ENCODE measurements at places on chromosomes 3 and 15. TPM values are rescaled to one million over a fixed set of nuclear protein-coding genes. Genes with fewer than 3 reads are reported as not detected.
A peak's percentile ranks its signal among the peaks of the same experiment; 100 is the strongest.

DNA sequence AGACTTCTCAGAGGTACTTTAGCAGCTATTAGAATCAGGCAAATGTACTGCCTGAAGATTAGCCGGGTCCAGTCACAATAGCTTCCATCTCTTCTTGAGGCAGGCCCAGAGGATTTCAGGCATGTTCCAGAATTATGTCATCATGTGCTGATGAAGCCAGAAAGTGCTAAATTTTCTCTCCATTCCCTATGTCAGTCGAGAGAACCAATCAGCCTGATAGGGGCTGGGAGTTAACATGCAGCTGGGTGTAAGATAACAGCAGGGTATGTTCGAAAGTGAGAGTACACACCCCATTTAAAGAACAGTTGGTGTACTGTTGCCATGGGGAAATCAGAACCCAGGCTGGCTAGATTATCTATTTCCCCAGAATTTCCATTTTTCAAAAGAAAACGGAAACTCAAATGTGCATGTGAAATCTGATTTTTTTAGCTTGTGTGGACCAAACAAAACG is 48.7 kb downstream of the MYH15 start:
- no peak for DNase-seq
- H3K27me3 ChIP-seq, result no peaks in the 10 kb centered on the region
- no peaks in the 10 kb centered on the region for H3K36me3 ChIP-seq
- no peak overlapping the region for H3K27ac ChIP-seq
- H3K4me3 ChIP-seq, result no peak overlapping the region

- peak overlapping the region; percentile 84 for H3K4me3 ChIP-seq
- H3K4me1 ChIP-seq, result peaks cover 34% of the 10 kb centered on the region
- no peaks in the 10 kb centered on the region for H3K27me3 ChIP-seq
- peaks cover 23% of the 10 kb centered on the region for H3K36me3 ChIP-seq
Observed at GRCh38 chr15:42547918-42548248, 710 bp downstream of the LRRC57 start.

DNA sequence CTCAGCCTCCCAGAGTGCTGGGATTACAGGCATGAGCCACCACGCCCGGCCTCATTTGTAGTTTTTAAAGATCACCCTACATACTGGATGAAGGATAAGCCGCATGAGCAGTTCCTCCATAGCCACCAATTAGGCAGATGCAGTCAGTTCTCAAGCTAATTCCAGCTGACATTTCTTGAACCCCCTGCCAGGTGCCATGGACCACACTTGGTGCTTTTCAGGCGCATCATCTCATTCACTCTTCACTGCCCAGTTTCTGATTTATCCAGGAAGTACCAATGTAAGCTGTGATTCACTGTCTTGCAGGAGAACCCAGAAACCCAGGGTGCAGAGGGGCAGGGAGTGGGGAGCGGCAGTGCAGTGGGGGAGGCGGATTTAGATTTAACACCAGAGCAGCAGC is 56.5 kb upstream of the RASA2 start:
- H3K36me3 ChIP-seq, result peaks cover 28% of the 10 kb centered on the region
- H3K4me1 ChIP-seq, result peaks cover 74% of the 10 kb centered on the region
- no peak for DNase-seq

GRCh38 chr3:155555479-155556060 is 189.3 kb downstream of the PLCH1 start:
- H3K4me1 ChIP-seq, result no peaks in the 10 kb centered on the region
- no peak overlapping the region for H3K4me3 ChIP-seq
- no peaks in the 10 kb centered on the region for H3K36me3 ChIP-seq
- no peak overlapping the region for H3K27ac ChIP-seq
- DNase-seq, result no peak

DNA sequence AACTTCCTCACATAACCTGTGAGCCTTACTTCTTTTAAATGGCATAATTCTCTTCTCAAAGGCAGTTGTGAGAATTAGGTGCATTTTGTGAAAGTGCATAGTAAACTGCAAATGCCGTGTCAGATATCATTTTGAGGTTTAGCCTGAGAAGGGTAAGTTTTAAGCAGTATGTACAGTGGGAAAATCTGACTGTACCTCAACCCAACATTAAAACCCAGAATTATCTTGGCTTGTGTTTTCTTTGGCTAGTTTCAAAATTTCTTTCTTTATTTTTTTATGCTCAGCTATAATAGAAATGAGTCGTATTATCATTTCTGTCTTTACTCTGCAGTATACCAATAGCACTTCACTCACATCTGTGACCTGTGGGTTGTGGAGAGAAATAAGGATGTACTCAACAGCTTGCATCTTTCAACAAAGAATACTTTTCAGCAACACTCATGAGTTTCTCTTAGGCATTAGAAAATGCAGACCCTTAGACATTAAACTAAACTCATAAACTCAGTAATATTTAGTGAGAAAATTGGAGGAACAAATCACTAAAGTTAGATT is 65.7 kb downstream of the RASA2 start:
- no peak overlapping the region for H3K4me3 ChIP-seq
- H3K36me3 ChIP-seq, result peaks cover 37% of the 10 kb centered on the region
- no peak overlapping the region for H3K27ac ChIP-seq
- no peak for DNase-seq

DNA sequence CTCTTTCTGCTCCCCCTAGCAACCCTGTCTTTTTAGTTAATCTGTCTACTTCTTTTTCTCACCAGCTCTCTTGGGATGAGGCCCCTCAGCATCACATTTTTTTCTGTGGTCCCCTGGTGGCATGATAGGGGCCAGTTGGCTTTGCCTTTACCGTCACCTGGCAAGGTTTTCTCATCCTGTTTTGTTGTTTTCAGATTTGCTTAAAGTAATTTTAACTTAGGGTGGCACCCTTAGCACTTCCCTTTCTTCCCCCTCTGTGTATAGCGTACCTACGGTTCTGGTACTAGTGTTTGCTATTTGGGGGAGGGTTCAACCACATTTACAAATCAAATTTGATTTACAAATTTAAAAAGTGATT is 35.6 kb downstream of the PDCD6IP start:
- no peak for DNase-seq
- H3K27me3 ChIP-seq, result no peaks in the 10 kb centered on the region
- H3K4me1 ChIP-seq, result no peaks in the 10 kb centered on the region
- H3K4me3 ChIP-seq, result no peak overlapping the region

DNA sequence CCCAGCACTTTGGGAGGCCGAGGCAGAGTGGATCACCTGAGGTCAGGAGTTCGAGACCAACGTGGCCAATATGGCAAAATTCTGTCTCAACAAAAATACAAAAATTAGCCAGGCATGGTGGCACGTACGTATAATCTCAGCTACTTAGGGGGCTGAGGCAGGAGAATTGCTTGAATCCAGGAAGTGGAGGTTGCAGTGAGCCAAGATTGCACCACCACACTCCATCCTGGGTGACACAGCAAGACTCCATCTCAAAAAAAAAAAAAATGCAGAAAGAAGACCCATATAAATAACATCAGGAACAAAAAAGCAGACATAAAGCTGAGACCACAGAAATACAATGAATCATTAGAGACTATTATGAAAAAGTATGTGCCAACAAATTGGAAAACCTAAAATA is 235.2 kb upstream of the VEPH1 start:
- H3K27ac ChIP-seq, result no peak overlapping the region
- H3K4me1 ChIP-seq, result no peaks in the 10 kb centered on the region
- DNase-seq, result no peak
- no peaks in the 10 kb centered on the region for H3K36me3 ChIP-seq
- H3K27me3 ChIP-seq, result no peaks in the 10 kb centered on the region

DNA sequence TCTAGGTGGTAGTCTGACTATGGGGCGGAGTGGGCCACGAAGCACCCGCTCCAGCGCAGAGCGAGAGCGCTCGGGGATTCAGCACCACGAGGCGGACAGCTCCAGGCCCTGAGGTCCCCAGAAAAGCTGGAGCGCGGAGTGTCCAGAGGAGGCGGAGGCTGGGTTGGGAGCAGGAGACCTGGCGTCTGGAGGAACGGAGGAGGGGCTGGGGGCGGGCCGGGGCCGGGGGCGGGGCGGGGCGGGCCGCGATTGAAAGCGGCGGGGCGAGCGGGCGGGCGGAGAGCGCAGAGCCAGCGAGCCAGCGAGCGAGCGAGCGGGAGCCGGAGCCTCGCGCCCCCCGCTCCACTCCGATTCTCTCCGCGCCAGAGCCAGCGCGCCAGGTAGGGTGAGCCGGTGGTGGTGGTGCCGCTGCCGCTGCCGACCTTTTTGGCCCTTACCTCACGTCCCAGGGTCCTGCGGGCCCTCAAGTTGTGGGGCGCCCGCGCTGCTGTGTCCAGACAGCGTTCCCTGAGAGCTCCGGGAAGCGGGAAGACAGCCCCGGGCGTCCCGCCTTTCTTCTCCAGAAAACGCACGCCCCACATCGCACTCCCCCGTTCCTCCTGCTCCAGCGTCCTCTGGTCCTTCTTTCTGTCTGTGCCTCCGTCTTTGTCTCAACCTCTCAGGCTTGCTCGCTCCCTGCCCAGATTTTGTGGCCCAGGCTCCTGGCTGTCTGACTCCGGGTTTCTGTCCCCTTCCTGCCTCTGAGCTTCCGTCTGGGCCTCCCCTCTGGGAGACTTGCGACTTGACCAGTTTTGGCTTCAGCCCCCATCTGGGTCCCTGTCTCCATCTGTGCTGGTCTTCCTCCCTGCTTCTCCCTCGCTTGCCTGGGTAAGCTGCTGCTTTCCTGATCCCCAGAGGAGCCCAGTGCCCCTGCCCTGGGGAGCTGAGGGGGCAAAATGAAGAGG is at the start of gene GRM2:
TSS of gene GRM2 (plus strand) at position 281 of the 944 bp plus-strand sequence. CDS start 1,916 bp downstream, outside the sequence.
- peaks cover 24% of the 10 kb centered on the region for H3K36me3 ChIP-seq
- H3K4me1 ChIP-seq, result no peaks in the 10 kb centered on the region
- H3K27ac ChIP-seq, result no peak within 1 kb of the TSS
- DNase-seq, result peak; percentile 81
- H3K4me3 ChIP-seq, result peak within 1 kb of the TSS; percentile 37
- H3K27me3 ChIP-seq, result no peaks in the 10 kb centered on the region

GRCh38 chr3:160355826-160356225 is 43.2 kb downstream of the IFT80 start:
- no peak overlapping the region for H3K4me3 ChIP-seq
- no peak for DNase-seq
- H3K36me3 ChIP-seq, result peaks cover 20% of the 10 kb centered on the region
- H3K4me1 ChIP-seq, result no peaks in the 10 kb centered on the region
- H3K27me3 ChIP-seq, result no peaks in the 10 kb centered on the region
- H3K27ac ChIP-seq, result no peak overlapping the region

DNA sequence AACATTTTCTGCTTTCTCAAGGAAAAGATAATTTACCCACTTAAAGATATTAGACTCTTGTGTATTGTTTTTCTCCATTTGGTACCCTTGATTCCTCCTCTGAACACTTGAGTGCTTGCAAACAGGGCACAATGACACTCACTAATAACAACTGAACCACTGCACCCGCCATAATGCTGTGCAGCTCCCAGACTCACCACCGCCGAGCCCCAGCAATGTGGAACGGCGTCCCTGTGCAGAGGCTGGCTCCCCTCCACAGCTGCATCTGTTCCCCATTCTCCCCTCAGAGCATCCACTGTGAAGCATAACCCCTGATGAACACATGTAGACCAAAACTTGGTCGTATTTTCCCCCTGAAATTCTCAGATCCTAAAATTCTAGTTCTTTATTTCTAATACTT is 276.2 kb upstream of the PLSCR5 start:
- H3K27ac ChIP-seq, result no peak overlapping the region
- no peak overlapping the region for H3K4me3 ChIP-seq
- no peaks in the 10 kb centered on the region for H3K27me3 ChIP-seq
- H3K36me3 ChIP-seq, result no peaks in the 10 kb centered on the region
- no peak for DNase-seq

- no peak overlapping the region for H3K27ac ChIP-seq
- no peaks in the 10 kb centered on the region for H3K27me3 ChIP-seq
- DNase-seq, result no peak
- H3K4me3 ChIP-seq, result no peak overlapping the region
Observed at GRCh38 chr3:28936154-28936553, 344.7 kb upstream of the RBMS3 start.

DNA sequence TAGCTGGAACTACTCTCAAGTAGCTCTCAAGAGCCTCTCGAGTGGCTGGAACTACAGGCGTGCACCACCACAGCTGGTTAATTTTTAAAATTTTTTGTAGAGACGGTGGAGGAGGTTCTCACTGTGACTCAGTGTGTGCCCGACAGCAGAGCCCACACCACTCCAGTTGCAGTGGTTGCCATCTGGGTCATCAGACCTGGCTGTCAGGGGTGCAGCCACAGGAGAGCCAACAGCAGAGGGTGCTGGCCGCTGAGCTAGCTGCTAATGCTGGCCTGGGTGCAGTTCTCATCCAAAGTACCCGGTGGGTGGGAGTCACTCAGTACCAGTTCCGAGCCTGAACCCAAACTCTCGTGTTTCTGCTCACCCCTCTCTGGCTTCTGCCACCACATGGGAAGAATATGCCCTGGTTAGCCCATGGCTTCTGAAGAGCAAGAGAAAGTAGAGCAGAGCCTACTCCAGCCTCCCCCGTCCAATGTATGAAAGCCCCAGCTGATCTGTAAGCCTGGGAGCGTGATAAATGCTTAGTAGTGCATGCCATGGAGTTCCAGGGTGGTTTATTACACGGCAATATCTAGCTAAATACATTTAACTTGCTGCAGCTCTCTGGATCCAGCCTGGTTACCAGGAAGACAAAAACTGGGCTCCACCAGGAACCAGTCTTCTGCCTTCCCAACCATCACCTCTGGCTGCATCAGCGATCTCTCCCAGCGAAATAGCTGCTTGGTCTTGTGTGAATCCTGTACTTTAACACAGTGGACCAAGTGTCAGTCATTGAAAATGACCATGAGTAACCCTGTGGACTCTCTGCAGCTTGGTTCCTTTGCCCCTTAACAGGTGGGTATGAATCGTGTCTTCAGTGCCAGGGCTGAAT is 17.1 kb downstream of the UMPS start:
- H3K36me3 ChIP-seq, result peaks cover 44% of the 10 kb centered on the region

- H3K27me3 ChIP-seq, result no peaks in the 10 kb centered on the region
- no peak for DNase-seq
- H3K4me1 ChIP-seq, result no peaks in the 10 kb centered on the region
- no peaks in the 10 kb centered on the region for H3K36me3 ChIP-seq
Observed at GRCh38 chr3:41318520-41318919, 119.2 kb downstream of the CTNNB1 start.

GRCh38 chr3:142958707-142959106 is 4.8 kb downstream of the PAQR9 start:
- H3K4me1 ChIP-seq, result no peaks in the 10 kb centered on the region
- H3K27ac ChIP-seq, result no peak overlapping the region
- H3K27me3 ChIP-seq, result peaks cover 41% of the 10 kb centered on the region
- DNase-seq, result no peak

DNA sequence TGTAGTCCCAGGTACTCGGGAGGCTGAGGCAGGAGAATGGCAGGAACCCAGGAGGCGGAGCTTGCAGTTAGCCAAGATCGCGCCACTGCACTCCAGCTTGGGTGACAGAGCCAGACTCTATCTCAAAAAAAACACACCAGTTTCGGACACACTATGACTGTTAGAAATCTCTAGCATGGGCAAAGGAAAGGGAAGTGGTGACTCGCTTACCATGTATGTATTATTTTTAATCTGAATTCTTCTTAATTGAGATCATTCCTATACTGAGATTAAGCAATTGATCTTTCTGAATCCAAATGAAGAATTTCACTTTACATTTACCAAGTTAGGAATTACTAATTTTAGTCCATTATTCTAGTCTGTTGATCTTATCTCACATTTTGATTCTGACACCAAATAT is 459.2 kb upstream of the ALCAM start:
- H3K4me3 ChIP-seq, result no peak overlapping the region
- no peaks in the 10 kb centered on the region for H3K4me1 ChIP-seq
- no peak overlapping the region for H3K27ac ChIP-seq
- H3K27me3 ChIP-seq, result no peaks in the 10 kb centered on the region
- no peaks in the 10 kb centered on the region for H3K36me3 ChIP-seq

GRCh38 chr3:58058361-58059263 is 50.4 kb downstream of the FLNB start:
- no peak overlapping the region for H3K4me3 ChIP-seq
- H3K27me3 ChIP-seq, result no peaks in the 10 kb centered on the region
- H3K27ac ChIP-seq, result peak overlapping the region; percentile 15

VILL gene
- 12.5 TPM for total RNA-seq

IQCF5 gene
- not detected for total RNA-seq

AGBL1 gene
- total RNA-seq, result 12.0 TPM

GOLGA6L4 gene
- 1.6 TPM for total RNA-seq

IL16 gene
- total RNA-seq, result 34.6 TPM

Data from lower lobe of right lung (tissue), 2 donors.